ENCODE measurements at places on chromosomes 16 and 17.

GRCh38 chr16:27520982-27521673, 28.6 kb downstream of the GTF3C1 start:
- no peak for DNase-seq

DNA sequence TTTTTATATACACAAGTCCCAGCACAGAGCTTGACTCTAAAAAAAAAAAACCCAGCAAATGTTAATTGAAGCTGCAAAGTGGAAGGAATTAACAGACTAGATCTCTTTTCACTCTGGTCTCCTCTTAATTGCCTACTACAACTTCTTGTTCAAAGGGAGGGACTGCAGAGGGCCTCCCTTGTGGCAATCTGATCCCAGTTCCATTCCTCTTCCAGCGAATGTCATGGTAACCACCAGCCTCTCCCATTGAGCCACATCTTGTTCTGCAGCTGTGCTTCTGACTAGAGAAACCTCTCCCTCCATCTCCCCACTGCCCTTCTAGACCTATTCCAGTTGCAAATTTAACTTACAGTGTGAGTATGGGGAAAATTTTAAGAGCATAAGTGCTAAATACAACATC, 5.9 kb downstream of the SUPT6H start:
- no peak for DNase-seq

DNA sequence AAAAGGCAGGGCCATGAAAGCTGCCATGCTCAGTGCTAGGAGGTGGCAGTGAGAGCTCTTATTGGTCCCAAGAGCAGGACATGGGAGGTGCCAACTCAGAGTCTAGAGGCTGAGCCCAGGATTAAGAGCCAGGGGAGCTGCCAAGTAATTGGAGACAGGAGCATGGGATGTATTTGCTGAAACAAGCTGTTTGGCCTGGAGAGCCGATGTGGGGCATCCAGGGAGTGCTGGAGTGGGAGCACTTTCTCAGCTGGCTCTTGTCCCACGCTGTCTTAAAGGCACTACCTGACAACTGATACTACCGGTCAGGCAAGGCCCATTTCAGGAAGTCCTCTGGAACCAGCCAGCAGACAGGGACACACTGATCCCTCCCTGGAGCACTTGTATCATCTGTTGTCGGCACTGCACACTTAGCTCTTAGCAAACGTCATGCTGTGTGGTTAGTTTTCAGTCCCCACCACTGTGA, 19.3 kb downstream of the ANKFN1 start:
- no peak for DNase-seq

- no peak for DNase-seq
Measured at GRCh38 chr16:86763819-86764218, 185.5 kb downstream of the FOXL1 start.

GRCh38 chr17:35548208-35548810, 10.8 kb upstream of the SLFN12L start:
- no peak for DNase-seq

DNA sequence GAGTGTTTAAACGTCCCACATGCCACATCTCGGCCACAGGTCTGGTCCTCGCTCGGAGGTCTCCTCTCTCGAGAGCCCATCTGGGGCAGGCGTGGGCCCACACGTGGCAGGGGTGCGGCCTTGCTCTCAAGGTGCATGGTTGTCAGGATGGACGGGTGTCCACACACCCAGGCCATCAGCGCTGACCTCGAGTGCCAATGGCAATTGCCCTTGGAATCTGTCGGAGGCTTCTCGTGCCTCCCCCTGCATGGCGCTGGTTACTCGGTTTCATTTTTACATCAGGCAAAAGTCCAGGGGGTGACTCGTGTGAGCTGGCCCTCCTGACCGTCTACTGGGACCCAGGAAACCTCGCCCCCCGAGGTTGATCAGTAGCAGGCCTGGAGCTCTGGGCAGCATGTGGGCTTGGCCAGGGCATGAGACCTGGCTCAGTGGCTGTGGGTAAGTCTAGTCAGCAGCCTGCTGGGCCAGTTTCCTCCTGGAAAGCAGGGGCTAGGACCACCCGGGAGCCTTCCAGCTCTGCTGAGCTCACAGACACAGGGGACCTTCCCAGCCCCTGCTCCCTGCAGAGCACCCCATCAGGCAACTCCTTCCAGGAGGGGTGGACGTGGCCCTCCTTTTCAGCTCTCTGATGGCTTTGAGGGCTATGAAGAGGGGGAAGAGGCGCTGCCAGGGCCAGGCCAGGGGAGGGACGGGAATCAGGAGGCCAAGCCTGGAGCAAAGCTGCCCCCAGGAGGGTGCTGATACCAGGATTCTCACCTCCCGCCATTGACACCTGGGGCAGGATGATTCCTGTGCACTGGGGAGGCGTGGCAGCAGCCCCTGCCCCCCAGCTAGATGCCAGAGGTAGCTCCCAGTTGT, 3.7 kb upstream of the ZNF469 start:
- no peak for DNase-seq

- no peak for DNase-seq
Measured at GRCh38 chr16:66964049-66964448, 3.0 kb downstream of the CES3 start.

DNA sequence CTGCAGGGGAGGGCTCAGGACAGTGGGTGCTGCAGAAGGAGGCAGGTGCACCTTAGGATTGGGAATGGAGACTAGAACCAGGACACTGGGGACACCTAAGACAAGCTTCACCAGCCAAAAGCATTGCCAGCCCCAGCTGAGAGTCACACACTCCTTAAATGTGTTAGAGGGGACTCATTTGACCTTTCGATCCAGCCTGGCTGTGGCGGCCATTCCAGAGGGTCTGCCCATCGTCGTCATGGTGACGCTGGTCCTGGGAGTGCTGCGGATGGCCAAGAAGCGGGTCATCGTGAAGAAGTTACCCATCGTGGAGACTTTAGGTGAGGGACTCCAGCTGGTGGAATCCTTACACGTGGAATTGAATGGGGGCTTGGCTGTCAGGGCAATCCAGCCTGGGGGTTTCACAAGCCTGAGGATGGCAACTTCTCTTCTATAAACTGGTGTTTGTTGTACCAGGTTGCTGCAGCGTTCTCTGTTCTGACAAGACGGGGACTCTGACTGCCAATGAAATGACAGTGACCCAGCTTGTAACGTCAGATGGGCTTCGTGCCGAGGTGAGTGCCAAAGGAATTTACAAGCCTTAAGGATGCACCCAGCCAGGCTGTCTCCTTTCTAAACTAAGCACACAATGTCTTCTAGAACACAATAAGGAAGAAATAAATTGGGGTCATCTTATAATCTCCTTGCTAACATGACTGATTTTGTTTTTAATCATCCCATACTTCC, 65.3 kb downstream of the MEAK7 start:
- no peak for DNase-seq

DNA sequence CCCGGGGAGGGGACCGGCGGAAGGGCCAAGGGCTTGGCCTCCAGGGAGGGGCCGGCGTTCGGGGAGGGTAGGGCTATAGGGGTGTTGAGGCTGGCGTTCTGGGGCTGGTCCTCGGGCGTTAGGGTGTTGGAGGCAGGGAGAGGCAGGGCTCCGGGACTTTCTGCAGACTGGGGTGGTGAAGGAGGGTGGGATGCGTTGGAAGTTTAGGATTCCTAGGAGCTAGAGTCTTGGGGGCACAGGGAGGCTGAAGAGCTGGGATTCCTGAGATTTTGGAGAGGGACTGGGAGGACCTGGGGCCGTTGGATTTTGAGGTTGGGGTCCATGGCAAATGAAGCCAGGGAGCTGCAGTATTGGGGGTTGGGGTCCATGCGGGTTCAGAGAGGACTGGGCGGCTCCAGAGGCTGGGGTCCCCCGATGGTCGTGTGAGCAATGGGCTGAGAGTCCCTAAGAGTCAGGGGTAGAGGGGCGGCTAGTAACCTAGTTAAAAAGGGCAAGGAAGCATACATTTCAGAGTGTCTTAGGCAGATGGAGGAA, 740 bp downstream of the NFATC2IP start:
- no peak for DNase-seq

DNA sequence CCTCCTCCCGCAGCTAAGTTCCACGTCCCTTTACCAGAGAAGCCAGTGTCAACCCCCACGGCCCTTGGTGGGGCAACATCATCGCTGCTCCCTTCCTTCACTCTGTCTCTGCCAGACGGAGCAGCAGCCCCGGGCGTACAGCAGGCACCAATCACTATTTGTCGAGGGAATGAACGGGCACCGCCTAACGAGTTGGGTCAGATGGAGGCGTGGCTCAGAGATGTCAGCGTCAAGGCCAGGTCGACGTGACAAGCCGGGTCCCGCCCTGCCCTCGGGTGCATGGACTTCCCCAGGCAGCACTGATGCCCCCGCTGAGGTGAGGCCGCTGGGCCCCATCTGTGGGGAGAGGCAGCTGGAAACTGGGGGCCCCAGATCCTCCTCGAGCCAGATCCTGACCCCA, 50.0 kb downstream of the CBFA2T3 start:
- no peak for DNase-seq

DNA sequence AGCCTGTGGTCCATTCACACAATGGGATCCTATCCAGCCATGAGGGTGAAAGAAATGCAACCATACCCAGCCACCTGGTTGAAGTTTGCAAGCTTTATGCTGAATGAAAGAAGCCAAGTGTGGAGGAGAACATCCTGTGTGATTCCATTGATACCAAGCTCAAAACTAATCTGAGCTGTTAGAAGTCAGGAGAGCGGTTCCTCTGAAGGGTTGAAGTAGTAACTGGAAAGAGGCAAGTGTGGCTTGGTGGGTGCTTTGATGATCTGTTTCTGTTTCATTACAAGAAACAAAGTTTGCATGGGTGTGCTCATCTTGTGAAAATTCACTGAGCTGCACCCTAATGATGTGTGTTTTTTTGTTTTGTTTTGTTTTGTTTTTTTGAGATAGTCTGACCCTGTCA, 99.4 kb downstream of the SALL1 start:
- DNase-seq, result no peak

DNA sequence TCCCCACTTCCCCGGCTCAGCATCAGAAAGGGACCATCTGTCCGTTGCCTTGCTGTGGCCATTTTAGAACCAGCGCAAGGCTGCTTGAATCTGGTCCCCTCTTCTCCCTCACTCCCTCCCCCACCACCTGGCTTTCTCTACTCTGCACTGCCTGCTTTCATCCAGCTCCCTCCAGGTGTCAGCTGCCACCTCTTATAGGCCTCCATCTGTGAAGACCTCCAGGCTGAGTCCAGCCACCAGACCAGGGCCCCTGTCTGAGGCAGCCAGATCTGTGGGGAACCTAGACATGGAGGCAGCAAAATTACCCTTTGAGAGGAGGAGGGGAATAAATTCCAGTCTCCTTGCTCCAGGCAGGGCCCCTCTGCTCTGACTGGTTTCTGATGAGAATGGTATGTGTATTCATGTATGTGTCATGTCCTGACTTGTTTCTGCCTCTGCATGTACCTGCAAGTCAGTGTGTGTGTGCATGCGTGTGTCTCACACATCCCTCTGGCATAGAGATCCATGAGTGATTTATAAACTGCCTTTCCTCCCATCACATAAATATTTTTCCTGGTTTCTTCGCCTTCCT, 21.1 kb downstream of the MINK1 start:
- DNase-seq, result no peak
